Ureter (tissue), 1 donor: ENCODE measurements at places on chromosomes 11 and 22.

- DNase-seq, result no peak
Measured at GRCh38 chr11:45616802-45617549, 48.4 kb downstream of the CHST1 start.

GRCh38 chr11:93323747-93324146 lies 6.8 kb upstream of the DEUP1 start:
- DNase-seq, result no peak

- no peak for DNase-seq
Measured at GRCh38 chr11:2927121-2927800, 2.0 kb downstream of the PHLDA2 start.

GRCh38 chr11:65128182-65129145 lies 5.9 kb downstream of the SYVN1 start:
- no peak for DNase-seq

DNA sequence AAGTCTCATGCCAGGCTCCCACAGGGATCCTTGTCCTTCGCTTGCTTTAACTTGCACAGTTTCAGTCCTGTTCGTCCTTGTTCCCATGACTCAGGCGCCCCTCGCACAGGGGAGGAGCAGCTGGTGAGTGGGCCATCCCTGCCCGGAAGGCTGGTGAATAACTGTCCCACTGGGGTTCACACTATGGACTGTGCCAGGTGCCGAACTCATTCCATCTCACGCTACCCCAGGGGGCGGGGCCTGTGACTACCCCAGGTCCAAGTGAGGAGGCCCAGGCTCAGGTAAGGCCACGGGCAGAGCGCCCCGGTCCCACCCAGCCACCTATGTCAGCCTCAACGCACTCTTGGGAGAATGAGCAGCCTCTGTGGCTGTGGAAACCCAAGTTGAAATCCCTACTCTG lies 7.2 kb upstream of the CARD10 start:
- DNase-seq, result no peak

- DNase-seq, result no peak
Measured at GRCh38 chr22:50523458-50523805, 2.0 kb downstream of the SCO2 start.

DNA sequence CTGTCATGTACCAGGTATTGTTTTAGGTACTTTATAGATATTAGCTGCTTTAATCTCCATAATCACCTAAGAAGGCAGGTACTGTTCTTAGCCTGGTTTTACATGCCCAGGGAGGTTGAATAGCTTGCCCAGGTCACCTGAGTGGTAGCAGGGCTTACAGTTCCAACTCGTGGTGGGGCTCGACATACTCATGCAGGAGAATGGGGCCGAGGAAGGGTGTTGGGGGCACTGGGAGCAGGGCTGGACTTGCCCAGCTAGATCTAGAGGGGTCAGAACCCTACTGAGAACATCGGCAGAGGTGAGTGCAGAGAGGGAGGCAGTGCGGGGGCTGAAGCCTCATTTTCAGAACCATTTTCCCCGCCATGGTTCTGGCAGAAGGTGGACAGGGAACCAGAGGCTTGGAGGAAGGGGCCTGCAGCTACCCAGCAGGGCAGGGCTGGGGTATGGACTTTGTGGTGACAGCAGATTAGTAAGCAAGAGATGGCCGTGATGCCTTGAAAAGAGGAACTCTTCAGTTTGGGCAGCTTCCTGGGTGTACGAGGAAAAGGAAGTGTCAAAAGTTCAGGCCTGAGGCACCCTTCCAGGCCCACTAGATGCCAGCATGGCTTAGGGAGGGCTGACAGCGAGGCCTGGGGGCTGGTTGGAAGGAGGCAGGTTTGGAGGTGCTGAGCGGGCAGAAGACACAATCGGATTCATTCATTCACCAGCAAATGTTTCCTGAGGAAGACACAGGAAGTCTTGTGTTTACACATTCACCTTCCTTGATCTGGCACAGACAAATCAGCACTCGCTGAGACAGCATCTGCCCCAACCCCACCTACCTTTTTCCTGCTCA lies 54.7 kb upstream of the LYVE1 start:
- no peak for DNase-seq

GRCh38 chr11:123483058-123483457 lies 53.0 kb downstream of the GRAMD1B start:
- DNase-seq, result no peak

DNA sequence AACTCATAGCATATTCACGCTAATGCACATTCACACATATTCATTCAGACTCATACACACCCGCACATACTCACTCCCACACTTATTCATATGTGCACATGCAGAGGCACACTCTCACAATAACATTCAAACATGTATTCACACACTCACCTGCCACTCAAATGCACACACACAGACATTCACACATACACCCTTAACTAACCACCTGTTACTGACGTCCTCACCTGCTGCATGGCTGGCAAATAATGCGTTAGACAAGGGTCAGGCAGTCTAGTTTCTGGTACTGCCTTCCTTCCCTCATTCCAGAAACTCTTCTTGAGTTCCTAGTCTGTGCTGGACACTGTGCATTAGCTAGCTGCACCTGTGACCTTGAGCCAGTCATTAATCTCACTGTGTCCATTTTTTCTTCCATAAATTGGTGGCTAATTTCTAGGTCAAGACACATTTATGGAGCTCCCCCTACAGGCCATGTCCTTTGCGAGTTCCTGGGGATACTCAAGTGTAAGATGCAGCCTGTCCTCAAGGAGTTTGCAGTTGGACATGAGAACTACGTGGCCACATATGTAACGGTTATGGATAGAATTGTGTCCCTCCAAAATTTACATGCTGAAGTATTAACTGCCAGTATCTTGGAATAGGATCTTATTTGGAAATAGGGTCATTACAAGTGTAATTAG lies 34.5 kb upstream of the SEZ6L start:
- DNase-seq, result no peak

DNA sequence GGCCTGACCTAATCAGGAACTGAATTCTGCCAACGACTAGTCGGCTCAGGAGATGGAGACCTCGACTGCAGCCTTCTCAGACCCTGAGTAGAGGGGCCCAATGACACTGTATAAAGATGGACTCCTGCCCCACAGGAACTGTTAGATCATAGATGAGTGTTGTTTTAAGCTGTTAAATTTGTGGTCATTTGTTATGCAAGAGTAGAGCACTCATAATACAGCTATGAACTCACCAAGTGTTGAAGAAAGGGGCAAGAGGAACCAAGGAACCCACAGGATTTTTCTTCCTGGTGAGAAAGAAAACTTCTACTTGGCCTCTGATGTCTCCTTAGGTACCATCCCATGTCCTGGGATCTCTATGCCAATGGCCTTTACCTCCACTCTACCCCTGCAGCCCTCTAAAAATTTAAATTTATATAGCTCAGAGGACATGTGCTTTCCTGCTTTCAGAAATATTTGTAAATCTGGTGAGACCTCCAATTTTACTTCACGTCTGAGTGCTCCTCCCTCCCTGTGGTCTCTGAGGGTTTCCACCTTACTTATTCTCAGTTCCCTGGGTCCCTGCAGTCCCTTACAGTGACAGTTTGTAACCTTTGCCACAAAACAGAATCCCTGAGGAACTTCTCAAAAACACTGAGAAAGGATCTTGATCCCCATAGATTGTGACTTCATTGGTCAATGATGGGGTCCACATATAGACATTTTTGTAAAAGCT lies 256.3 kb upstream of the ARHGAP20 start:
- no peak for DNase-seq

DNA sequence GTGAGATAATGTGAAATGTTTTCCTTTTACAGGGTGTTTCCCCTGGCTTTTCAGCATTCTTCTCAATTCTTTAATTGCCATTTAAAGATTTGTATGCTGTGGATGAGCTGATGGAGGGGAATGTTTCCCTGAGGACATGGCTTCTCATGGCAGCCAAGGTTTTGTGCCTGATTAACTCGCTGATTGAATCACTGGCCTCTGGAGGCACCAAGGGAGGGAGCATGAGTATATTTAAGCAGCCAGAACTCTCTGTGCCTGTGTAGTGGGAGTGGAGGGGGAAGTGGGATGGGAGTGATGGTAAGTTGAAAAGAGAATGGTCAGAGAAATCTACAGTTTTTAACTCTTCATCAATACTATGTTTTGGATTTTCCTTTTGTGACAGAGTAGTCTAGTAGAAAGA lies 88.7 kb downstream of the STIM1 start:
- DNase-seq, result no peak

GRCh38 chr22:19876941-19877625 lies 22.4 kb upstream of the GNB1L start:
- peak; percentile 38 for DNase-seq

DNA sequence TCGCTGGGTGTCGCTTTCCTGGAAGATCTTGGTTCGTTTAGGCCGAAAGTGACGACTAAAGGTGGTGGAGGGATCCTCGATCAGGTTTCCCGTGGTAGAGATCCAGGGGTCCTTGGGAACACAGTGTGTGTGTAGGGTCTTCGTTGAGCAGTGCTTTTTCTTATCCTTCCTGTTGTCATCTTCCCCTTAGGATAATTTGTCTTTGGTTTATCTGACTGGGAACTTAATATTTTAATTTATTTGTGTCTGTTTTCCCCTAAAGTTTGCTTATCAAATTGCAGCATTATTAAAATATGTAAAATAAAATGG lies 403 bp downstream of the RBM7 start:
- DNase-seq, result no peak

GRCh38 chr11:9815486-9816136 lies 151.7 kb downstream of the SWAP70 start:
- DNase-seq, result no peak

GRCh38 chr11:68792400-68792966 lies 41.2 kb upstream of the TESMIN start:
- DNase-seq, result no peak

DNA sequence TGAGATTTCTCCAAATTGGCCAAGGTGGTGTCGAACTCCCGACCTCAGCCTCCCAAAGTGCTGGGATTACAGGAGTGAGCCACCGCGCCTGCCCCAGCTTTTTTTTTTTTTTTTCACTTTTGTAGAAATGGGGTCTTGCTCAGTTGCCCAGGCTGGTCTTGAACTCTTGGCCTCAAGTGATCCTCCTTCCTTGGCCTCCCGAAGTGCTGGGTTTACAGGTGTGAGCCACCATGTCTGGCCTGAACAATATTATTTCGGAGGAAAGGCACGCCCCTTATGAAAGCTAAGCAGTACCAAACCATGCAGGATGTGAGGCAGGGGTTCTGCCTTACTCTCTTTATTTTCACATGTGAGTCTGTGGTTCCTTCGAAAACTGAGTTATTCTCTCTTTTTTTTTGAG lies 16.1 kb downstream of the MTCH2 start:
- no peak for DNase-seq

GRCh38 chr11:13902523-13902922 lies 60.0 kb upstream of the SPON1 start:
- DNase-seq, result no peak

- no peak for DNase-seq
Measured at GRCh38 chr11:2135648-2136201, 3.5 kb downstream of the IGF2 start.

DNA sequence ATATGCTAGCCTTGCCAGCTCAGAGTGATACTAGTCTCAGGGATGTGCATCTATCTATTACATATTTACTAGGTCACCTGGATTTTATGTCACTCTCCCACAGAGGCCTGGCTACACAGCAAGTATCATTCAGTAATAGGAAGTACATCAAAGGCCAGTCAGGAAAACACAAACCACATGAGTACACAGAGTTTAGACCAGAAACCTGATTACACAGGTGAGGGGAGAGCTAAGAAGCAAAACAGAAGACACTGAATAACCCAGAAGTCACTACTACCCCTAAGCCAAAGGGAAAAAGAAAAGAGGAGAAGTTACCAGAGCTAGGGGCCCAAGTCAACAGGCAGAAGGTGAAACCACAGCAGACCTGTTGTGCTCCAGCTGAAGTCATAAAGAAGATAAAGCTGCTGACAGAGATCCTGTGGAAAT lies 13.3 kb downstream of the LPXN start:
- no peak for DNase-seq

- DNase-seq, result peak; percentile 30
Measured at GRCh38 chr22:21450320-21450831, 16.8 kb upstream of the TMEM191C start.

- peak; percentile 47 for DNase-seq
Measured at GRCh38 chr11:17972987-17973386, 39.9 kb downstream of the SERGEF start.

- DNase-seq, result no peak
Measured at GRCh38 chr11:102603091-102603490, 22.0 kb downstream of the MMP20 start.

DNA sequence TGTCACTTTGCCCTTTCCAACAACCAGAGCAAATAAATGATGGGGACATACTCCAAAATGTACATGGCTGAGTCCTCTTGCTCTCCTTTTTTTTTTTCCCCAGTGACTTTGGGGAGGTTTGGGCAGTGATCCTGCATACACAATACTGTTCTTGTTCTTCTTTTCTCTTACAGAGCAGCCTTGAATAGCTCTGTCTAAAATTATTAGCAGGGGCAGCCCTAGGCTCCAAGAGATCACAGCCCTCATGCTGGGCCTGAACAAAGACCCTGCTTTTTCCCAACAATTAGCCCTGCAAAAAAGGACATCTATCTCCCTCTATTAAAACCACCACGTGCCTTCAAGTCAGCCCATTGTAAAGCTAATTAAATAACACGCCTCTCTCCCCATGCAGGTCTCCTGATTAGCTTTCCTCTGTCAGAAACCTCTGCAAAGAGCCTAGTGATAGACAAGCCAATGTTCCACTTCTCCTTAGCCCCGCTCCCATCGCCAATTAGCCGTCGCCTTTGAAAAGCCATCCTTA lies 54.7 kb downstream of the ETS1 start:
- DNase-seq, result no peak

DNA sequence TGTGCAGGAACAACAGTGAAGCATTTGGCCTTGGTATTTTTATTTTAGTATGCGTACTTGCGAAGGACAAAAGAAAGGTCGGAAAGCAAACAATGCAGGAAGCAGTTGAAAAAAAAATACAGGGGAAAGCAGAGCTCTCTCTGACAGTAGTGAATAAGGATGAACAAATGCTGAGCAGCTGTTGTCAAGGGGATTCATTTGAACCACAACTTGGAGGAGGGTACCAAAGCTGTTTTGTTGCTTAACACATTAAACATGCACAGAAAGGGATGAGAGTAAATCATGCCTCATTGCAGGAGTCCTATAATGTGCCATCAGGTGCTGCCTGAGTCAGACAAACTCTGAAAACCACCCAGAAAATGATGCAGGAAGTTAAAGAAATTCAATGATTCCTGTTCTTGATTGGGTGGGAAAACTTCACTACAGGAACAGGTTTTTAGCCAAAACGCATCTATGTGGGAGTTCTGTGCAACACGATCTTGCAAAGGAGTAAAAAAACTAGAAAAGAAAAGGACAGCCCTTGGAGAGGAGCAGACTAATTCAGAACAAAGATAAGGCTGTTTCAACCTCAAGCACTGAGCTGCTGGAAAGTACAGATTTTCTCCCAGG lies 2113.5 kb downstream of the LRRC4C start:
- no peak for DNase-seq
